ENCODE measurements at places on chromosomes 2 and 18.

DNA sequence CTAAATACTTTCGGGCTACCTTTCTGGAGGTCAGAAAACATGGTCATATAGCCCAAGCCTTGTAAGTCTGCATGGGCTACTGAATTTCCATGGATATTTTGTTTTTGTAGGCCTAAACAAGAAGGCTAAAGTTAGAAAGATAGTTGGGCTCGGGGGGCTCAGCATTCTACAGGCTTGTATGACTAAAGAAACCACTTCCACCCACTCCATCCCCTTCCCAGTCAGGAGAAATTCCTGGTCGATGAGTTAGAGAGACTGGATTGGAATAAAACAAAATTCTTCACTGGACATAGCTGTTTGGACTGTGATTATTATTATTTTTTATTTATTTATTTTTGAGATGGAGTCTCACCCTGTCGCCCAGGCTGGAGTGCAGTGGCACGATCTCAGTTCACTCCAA is 539.4 kb upstream of the TNP1 start:
- DNase-seq: no peak

DNA sequence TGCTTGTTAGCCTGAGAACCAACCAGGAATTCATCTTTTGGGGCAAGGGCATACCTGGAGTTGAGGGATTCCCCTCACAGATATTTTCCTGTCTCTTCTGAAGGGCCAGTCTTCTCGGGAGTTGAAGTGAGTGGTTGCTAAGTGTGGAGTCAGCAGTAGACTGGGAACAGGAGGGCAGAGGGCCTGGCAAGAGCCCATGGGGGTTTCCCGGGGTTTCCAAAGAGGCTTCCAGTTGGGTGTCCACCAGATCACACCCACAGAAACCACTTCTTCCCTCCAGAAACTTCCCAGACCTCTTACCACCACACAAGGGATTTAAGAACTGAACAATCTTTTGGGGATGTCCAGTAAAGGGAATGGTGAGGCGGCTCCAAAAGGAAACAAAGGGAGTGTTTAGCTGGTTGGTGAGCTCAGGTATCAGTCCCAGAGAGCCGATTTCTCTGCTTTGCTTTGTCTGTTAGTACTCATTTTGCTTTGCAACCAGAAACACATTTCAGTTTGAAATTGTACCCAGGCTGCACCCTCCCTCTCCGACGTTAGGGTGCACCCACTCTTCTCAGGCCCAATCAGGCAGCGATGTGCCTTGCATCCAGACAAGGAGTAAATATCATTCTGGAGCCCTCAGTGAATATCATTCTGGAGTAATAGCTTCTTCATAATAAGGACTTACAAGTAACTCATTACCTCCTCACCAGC is 47.5 kb upstream of the SPATS2L start:
- DNase-seq: no peak

DNA sequence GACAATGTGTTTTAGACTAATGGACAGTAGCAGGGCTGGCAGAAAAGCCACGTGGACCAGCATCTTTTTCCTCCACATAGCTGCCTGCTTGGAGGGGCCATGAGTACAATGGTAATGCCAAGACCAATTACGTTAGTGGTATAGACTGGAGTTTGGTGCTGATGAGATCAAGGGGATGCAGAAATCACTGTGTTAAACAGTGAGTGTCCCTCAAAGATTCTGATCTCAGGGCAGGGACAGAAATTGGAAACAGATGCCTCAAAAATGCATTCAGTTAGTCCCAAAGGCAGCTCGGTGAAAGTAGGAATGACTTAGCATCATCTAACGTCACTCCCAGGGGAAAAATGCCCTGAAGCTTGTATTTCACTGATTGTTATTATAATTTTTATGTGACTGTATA is 72.4 kb downstream of the SLC16A14 start:
- no peak for DNase-seq

DNA sequence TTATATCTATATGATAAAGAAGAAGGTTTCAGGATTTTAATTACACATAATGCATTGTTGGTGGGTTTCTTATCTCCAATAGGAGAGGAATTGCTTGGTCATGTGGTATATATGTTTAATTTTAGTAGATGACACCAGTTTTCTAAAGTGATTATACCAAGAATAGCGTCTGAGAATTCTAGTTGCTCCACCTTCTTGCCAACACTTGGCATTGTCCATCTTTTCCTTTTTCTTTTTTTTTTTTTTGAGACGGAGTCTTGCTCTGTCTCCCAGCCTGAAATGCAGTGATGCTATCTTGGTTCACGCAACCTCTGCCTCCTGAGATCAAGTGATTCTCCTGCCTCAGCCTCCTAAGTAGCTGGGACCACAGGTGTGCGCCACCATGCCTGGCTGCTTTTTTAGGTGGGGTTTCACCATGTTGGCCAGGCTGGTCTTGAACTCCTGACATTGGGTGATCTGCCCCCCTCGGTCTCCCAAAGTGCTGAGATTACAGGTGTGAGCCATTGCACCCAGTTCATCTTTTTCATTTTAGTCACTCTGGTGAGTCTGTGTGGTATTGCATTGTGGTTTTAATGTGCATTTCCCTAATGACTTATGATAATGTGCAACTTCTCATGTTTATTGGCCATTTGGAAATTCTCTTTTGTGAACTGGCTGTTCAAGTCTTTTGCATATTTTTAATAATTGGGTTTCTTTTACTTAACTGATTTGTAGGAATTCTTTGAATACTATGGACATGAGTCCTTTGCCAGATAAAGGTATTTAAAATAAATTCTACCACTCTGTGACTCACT is 37.3 kb upstream of the ZNF512 start:
- DNase-seq: no peak

DNA sequence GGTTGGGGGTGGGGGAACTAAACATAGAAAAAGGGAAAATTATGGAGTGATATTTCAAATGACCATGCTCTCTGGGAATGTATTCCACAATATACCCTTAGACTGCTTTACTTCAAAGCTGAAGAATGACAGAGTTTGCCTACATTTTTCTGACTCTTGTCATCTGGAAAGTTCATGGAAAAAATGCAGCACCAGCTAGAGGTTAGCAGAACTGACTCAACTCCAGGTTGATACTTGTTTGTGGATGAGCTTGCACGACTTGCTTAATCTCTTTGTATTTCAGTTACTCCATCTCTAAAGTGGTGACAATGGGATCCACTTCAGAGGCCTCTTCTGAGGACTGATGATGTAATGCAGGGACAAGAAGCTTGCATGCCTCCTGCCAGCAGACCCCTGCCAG is 824.0 kb upstream of the ID2 start:
- no peak for DNase-seq

GRCh38 chr2:31420936-31421335 is 6.4 kb upstream of the XDH start:
- no peak for DNase-seq

- DNase-seq: no peak
Measured at GRCh38 chr18:45761512-45762114, 37.6 kb downstream of the SLC14A1 start.

DNA sequence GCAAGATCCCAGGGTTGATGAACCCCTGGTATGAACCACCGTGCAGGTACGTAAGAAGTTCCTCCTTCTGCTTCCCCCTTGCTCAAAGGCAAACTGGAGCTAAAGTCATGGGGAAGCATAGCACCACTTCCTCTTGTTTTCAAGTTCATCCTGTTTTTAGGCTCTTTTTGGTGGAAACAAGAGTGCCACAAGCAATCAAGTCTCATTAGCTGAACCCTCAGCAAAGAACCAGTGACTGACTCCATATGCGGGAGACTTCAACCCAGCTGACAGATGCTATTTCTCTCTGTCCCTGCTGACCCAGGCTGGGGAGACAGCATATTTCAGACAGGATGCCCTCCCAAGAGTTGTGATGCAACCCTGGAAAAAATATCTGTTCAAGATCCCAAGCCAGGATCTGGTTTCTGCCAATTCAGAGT is 47.7 kb downstream of the BCL2 start:
- no peak for DNase-seq

DNA sequence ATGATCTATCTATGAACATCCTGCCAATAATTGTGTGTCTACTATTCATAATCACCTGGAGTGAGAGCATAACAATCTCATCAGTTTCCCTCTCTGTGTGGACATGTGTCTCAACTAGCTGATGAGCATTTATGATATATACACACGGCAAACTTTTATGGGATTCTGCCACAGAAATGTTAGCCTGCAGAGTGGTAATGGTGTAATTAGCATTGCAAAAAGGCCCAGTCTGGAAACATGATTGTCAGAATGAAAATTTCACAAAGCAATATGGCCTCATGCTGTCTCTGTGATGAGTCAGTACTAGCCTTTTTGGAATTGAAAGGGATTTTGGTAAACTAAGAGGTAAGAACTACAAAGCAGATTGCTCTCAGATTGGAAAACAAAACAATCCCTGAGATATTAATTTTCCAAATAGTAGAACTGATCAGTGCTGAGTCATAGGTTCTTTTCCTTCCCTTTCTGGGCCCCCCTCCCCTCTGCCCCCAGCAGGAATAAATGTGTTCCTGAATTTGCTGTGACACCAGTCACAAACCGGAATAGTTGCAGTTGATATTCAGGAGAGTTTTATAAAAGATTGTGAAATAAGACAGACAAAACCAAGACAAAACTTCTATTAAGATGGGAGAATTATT is 189.2 kb downstream of the OSR1 start:
- DNase-seq: no peak

DNA sequence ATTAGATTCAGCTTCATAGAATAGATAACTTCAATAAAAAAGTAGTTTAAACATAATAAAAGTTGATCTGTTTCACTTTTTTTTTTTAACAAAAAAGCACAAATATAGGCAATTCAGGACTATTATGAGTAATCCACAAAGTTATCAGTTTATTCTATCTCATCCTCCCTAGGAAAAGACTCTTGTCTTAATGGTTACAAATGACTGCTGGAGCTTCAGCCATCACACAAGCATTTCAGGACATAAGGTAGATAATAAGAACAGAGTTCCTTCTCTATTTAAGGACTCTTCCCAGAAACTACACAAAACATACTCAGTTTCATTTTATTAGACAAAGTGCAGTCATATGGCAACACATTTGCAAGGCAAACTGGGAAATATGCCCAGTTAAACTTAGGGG is 357.6 kb upstream of the SETBP1 start:
- DNase-seq: no peak

DNA sequence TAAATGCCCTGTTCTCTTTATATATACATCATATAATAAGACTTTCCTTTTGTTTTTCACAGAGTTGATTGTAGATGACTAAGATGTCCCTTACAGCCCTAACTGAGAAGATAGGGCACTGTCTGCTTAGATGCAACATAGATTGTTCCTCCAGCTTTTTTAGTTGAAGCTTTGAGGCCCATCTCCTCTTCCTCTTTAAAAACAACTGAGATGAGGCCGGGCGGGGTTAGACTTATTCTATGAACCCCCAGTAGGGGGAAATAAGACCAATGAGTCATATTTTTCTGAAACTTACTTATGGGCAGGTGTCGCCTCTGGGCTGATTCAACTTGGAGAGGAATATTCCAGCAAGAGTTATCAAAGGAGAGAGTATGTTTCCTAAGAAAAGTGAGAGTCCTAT is 84.6 kb downstream of the FBXO15 start:
- no peak for DNase-seq

DNA sequence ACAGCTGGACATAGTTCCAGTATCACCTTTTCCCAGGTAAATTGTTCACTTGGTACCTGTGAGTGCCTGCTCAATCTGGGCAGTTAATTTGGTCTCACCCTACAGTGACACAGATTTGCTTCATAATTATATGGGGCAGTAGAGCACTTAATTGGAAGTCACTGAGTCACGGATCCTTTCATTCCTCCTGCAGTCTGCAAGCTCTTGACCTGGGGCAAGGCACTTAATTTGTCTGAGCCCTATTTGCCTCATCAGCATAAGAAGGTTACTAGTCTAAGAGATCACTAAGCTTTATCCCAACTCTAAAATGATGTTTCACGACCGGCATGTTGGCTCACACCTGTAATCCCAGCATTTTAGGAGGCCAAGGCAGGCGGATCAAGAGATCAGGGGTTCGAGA is 8.9 kb downstream of the FBXO36 start:
- no peak for DNase-seq

- DNase-seq: no peak
Measured at GRCh38 chr2:233430081-233430480, 75.8 kb downstream of the DGKD start.

DNA sequence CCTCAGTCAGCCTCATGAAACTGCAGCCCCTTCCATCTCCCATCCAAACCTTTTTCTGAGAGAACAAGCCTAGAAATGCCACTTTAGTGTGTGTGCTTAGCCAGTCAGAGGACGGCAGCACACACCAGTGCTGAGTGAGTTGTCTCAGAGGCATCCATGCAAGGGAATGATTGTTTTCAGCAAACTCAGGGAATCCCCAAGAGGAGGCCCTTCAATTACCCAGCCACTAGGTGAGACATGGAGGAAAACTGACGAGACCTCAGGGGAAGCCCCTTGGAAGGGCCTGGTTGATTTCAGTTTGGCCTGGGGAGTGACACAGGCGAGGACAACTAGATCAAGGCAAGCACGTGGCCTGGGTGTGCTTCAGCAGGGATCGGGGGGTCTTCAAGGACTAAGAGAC is 49.7 kb downstream of the APOB start:
- no peak for DNase-seq

DNA sequence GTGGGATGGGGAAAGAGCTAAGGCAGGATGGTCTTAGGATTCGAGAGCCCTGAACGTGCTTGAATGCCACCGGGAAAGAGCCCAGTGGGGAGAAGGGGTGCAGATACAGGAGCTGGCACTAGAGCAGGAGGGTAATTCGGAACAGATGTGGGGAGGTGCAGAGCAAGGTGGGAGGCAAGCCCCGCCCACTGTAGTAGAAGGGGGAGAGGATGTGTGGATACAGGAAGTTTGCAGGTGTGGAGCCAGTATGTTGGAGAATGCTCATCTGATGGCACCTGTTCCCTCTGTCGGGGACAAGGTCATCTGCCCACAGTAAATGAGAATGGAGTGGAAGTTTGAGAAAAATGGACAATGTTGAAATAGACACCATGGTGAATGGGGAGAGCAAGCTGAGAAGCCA is 28.8 kb downstream of the CHST10 start:
- DNase-seq: no peak

DNA sequence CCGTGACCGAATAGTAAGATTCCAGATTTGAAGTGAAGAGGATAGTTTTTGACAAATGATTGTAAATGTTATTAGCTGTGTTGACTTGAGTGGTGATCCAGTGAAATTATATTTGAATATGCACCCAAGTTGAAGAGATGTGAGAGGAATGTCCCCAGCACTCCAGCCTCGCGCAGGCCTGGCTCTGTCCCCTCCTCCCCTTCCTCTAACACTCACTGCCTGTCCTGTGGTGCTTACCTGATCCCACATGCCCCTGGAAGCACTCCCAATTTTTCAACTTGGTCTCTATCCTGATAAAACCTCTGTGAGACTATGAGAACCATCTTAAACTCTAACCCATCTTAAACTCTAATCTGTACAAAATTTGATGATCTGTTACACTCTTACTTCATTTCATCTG is 154.7 kb upstream of the LRP1B start:
- DNase-seq: no peak
